Cortex of kidney (tissue), 1 donor: ENCODE measurements at places on chromosomes 5 and 9.

GRCh38 chr9:128068386-128069205 is 564 bp downstream of the SLC25A25 start:
- DNase-seq, result no peak

DNA sequence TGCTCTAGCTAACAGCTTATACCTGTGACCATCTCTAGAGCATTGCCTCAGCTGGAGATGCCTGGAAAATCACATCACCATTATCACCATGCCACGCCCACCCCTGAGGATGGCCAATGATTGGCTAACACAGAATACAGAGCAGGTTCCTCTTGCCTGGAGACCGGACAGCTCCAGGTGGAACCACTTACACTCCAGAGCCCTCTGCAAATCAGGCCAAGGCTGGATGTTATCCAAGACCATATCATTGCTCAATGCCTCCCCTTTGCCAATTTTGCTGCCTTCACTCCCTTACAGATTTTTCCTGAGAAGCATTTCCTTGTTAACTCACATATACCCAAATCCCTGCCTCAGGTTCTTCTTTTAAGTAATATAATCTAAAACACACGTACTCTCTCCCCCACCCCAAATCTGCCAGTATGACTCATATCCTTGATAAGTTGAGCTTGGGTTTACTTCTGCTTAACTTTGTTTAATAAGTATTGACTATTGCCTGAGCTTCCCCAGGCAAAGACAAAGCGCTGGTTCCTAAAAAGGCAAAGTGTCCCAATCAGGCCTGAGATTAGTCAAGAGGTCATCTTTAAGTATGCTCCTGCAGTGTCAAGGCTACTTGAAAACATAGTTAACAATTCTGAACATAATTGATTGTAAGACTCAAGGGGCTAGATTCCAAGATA is 309.6 kb downstream of the EPB41L4A start:
- no peak for DNase-seq

- no peak for DNase-seq
Observed at GRCh38 chr5:118095115-118095514, 893.2 kb downstream of the DTWD2 start.

- no peak for DNase-seq
Observed at GRCh38 chr9:124869986-124870560, 8.1 kb downstream of the ARPC5L start.

DNA sequence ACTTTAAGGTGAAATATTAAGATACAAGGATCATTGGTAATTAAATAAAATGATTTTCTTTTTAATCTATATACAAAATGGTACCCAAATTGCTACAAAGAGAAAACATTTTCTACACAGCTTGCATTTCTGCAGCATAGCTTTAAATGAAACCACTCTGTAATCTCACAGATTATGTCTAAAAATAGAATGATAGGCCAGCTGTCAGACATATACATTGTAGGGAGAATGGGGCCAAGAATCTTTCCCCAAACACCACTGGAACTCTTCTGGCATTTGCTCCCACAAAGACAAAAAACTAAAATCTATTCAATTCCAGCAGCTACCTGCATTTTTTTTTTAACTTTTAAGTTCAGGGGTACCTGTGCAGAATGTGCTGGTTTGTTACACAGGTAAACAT is 124.1 kb upstream of the NR5A1 start:
- no peak for DNase-seq

- DNase-seq, result no peak
Observed at GRCh38 chr9:94649100-94649819, 9.9 kb upstream of the FBP1 start.

- no peak for DNase-seq
Observed at GRCh38 chr9:134961331-134962064, 43.8 kb upstream of the FCN1 start.

- no peak for DNase-seq
Observed at GRCh38 chr5:171776213-171776612, 9.4 kb upstream of the SMIM23 start.

- DNase-seq, result no peak
Observed at GRCh38 chr5:94621763-94622162, 3.3 kb downstream of the SLF1 start.

GRCh38 chr5:74616236-74617146 is 24.0 kb downstream of the ENC1 start:
- DNase-seq, result no peak

GRCh38 chr5:127699416-127699815 is 3.8 kb upstream of the CCDC192 start:
- no peak for DNase-seq

GRCh38 chr5:110351430-110351829 is 375.0 kb downstream of the TMEM232 start:
- no peak for DNase-seq

- no peak for DNase-seq
Observed at GRCh38 chr5:161403121-161403520, 143.4 kb downstream of the GABRB2 start.

DNA sequence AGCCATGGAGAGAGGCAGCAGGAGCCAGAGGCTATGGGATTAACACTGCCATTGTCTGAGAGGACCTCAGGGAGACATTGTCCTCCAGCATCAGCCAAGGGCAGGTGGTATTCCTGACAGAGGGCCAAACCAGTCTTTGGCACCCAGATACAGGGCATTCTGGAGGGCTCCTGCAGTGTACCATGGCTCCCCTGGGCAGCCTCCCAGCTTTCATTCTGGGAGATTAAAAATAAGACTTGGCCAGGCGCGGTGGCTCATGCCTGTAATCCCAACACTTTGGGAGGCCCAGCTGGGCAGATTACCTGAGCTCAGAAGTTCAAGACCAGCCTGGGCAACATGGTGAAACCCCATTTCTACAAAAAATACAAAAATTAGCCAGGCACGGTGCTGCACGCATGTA is 4.2 kb downstream of the MTAP start:
- no peak for DNase-seq

GRCh38 chr5:76663573-76663972 is 40.4 kb upstream of the F2RL2 start:
- no peak for DNase-seq

- DNase-seq, result peak; percentile 47
Observed at GRCh38 chr9:113463418-113464285, at the start of gene RGS3. TSS of gene RGS3 (plus strand) at chr9:113463727. CDS start at chr9:113463803, 76 bp downstream.

DNA sequence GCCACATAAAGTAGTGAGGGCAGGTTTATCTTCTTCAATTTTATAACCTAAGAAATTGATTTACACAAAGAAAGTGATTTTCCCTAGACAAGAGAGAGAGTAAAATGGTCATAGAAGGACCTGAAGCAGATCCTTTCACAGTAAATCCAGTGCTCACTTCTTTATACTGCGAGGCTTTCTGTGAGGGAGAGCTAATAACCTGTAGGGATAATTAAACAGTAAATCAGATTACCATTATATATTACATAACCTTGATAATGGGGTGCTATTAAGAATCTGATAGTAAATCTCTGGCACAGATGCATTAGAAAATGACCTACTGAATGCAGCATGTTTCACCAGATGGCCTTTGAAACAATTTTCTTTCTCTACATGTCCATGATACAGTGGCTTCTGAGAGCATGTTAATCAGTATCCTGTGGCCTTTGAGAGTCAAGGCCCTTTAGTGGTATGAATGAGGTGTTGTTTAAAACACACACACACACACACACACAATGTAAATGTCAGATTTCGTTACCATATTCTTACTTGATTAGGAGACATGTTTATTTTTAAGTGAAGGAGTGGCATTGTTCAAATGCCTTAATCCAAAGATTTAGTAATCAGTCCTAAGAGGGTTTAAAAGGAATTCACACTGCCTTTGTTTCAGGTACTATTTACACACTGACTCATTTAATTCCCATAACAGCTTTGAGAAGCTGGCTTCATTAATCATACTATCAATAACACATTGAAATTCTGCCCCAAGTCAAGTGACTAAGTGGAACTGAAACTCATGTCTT is 124.7 kb downstream of the ALDH1A1 start:
- DNase-seq, result no peak

DNA sequence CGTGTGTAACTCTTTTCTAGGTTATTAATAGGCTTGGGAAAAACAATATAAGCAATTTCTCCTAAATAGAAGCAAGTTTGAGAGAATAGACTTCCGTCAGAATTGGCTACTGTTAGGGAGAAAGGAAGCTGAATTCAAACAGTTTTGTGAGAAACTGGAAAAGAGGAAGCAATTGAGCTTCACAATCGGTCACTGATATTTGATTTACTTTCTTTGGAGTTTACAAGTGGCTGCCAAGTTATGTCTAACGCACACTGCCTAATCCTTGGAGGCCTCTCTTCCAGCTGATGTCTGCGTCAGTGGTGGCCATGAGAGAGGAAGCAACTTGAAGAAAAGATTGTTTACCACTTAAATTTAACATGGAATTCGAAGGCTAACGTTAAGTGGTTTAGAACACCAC is 319.5 kb downstream of the ADGRV1 start:
- DNase-seq, result no peak

- no peak for DNase-seq
Observed at GRCh38 chr9:81539317-81539716, 150.0 kb downstream of the TLE1 start.

DNA sequence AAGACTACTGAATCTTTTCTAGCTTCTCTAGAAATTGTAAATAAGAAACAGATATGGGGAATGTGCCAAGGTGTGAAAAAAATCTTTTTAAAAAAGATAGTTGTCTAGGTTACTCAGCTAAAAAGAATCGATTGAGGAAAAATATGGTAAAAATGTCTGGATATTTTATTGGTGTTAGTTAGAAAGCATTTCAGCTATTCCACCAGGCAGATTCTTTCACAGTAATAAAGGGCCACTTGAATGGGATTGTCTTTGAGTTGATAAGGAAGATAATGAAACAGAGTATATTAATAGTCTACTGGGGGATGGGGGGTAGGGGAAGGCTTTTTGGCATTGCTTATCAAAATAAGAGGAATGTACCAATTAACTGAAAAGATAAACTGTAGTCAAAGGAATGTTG is 51.9 kb downstream of the SLIT3 start:
- no peak for DNase-seq

DNA sequence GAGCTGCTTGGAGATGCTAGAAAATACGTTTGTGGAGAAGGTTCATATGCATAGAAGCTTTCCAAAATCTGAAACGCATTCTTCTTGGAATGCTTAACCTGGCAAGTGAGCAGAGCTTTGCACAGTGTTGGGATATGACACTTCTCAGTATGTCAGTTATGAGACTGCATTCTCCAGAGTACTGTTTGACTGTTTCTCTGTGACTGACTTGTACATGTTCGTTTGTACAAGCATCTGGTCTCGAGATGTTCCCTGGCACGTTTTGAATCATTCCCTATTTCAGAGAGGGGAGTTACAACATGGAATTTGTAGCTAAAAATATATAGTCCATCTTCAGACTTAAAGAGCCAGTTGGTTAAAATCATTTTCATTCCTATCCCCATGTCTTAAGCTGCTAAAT is 272.4 kb downstream of the ARRDC3 start:
- DNase-seq, result no peak

GRCh38 chr9:76835571-76836283 is 70.2 kb downstream of the PRUNE2 start:
- DNase-seq, result no peak

GRCh38 chr9:82989929-82990328 is 73.0 kb downstream of the RASEF start:
- DNase-seq, result no peak

GRCh38 chr5:7852542-7852941 is 1.6 kb upstream of the CFAP90 start:
- DNase-seq, result no peak

- DNase-seq, result no peak
Observed at GRCh38 chr9:113215132-113215531, 5.9 kb downstream of the FKBP15 start.

GRCh38 chr5:170986598-170986997 is 124.8 kb downstream of the RANBP17 start:
- DNase-seq, result no peak

- no peak for DNase-seq
Observed at GRCh38 chr5:1288439-1289335, 6.2 kb downstream of the TERT start.

DNA sequence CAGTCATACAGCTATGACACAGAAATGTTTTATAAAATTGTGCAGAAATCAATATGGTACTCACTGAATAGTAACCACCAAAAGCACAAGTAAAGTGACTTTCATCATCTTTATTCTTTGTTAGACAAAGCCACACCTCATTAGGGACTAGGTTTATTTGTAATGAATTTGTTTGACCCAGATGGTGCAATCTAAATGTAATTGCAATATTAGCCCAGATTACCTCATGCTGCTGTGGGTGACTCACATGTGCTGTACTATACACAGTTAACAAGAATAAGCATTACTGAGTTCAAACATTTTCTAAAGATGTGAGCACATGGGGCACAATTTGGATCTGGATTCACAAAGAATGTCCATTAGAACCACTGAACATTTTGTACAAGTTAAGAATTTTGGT is 759.3 kb upstream of the TYRP1 start:
- no peak for DNase-seq

- DNase-seq, result no peak
Observed at GRCh38 chr9:78324068-78324650, 27.2 kb downstream of the PSAT1 start.

- no peak for DNase-seq
Observed at GRCh38 chr9:81530310-81530810, 159.0 kb downstream of the TLE1 start.

- DNase-seq, result no peak
Observed at GRCh38 chr9:97528529-97529230, 27.2 kb downstream of the TMOD1 start.

DNA sequence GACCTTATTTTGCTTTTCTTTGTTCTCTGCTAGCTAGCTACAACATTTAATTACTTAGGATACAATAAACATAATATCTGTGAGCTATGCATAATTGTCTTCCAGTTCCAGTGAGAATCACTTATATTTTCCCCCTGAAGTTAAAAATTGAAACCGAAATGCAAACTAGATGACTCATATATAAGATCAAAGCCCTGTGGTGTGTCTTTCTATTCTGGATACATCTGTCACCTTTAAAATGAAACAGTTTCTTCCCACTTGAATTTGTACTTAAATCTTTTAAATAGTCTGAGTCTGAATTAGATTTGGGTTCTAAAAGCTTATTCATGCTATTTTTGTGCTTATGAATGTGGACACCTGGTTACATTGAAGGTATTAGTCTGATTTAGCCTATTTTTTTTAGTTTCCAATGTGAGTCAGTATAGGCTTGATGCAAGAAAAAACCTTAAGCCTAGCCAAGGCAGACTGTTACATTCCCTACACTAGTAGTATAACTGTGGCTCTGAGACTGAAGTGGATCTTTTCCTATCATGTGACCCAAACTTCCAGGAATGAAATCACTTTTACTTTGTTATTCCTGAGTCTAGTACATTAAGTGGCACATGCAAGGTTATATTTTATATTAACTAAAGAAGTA is 703.5 kb upstream of the RGMB start:
- DNase-seq, result no peak

GRCh38 chr9:107530679-107531078 is 41.1 kb upstream of the KLF4 start:
- no peak for DNase-seq

DNA sequence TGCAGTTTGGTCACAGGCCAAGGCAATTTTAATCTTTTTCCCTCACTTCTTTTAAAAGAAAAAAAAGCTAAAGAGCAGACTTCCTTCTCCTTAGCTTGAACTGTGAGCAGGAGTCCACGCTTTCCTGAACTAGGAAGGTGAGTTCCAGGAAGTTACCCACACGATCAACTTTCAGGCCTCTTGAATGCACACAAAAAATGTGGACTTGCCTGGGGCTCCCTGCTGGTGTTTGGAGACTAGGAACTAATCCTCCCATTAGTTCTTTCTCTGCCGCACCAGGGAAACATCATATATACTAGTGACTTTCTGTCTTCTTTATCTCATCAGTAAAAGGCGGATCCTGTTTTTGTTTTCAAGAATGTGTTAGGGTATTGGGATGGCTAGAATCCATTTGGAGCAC is 240.0 kb downstream of the GOLPH3 start:
- DNase-seq, result no peak
